ENCODE measurements at places on chromosomes 16 and 17. TPM values are rescaled to one million over a fixed set of nuclear protein-coding genes. Genes with fewer than 3 reads are reported as not detected.

Gene CA4
- not detected for total RNA-seq

Gene MSLN
- total RNA-seq = not detected

Gene SLC12A3
- not detected for total RNA-seq

Gene MT3
- not detected for total RNA-seq

Gene CCL14
- total RNA-seq = not detected

Gene TGFB1I1
- total RNA-seq = 46.9 TPM
